ENCODE measurements at places on chromosomes 12 and 14.

- no peak for DNase-seq
These were observed 26.4 kb upstream of the BATF start for GRCh38 chr14:75495882-75496281.

DNA sequence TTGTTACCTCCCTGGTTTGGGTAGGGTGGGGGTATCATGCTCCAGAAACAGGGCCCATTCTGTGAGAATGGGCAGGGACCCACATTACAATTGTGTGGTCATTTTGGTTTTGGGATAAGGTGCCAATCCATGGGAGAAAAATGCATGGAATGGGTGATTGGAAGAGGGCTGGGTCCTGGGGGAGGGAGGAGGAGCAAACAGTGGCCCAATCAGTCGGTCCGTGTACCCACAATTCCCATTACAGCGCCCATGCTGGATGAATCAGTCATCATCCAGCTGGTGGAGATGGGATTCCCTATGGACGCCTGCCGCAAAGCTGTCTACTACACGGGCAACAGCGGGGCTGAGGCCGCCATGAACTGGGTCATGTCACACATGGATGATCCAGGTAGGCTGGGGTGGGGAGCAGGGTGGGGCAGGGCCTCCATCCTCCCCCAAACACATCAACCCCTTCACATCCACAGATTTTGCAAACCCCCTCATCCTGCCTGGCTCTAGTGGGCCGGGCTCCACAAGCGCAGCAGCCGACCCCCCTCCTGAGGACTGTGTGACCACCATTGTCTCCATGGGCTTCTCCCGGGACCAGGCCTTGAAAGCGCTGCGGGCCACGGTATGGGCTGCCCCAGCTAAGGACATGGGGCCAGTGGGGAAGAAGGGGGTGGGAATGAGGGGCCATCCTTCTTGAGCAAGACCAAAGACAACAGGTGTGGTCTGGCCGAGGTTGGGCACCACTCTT lies 3.6 kb upstream of the TPI1 start:
- no peak for DNase-seq

DNA sequence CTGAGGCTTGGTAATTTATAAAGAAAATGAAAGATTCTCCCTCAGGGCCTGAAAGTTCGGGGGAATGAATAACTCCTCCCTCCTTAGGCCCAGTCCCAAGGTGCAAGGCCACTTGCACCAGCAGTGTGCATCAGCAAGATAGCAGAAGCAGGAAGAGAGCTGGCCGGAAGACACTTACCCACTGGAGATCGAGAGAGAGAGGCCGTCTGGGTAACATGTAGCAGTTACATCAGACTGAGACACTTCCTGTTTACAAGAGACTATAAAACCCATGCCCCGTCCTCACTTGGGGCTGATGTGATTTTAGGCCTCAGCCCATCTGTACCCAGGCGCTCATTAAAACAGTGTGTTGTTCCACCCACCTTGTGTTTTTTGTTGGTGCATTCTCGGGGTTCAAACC lies 85.2 kb downstream of the TMTC3 start:
- DNase-seq = no peak

GRCh38 chr12:82756303-82756702 lies 69.6 kb downstream of the TMTC2 start:
- no peak for DNase-seq

All from CD4-positive, alpha-beta T cell treated with Interleukin-6 at 100 ng/mL for 8 hours (primary cell).